Progenitor cell of endocrine pancreas (in vitro differentiated cells): ENCODE measurements at places on chromosomes 11 and 22. TPM values are rescaled to one million over a fixed set of nuclear protein-coding genes. Genes with fewer than 3 reads are reported as not detected.

OSBP2 gene
- total RNA-seq, result 8.3 and 9.5 TPM in 2 replicates

SLN gene
- 0.67 TPM in 1 of 2 replicates, not detected in the other for total RNA-seq

ARVCF gene
- 95.3 and 101 TPM in 2 replicates for total RNA-seq

DNA sequence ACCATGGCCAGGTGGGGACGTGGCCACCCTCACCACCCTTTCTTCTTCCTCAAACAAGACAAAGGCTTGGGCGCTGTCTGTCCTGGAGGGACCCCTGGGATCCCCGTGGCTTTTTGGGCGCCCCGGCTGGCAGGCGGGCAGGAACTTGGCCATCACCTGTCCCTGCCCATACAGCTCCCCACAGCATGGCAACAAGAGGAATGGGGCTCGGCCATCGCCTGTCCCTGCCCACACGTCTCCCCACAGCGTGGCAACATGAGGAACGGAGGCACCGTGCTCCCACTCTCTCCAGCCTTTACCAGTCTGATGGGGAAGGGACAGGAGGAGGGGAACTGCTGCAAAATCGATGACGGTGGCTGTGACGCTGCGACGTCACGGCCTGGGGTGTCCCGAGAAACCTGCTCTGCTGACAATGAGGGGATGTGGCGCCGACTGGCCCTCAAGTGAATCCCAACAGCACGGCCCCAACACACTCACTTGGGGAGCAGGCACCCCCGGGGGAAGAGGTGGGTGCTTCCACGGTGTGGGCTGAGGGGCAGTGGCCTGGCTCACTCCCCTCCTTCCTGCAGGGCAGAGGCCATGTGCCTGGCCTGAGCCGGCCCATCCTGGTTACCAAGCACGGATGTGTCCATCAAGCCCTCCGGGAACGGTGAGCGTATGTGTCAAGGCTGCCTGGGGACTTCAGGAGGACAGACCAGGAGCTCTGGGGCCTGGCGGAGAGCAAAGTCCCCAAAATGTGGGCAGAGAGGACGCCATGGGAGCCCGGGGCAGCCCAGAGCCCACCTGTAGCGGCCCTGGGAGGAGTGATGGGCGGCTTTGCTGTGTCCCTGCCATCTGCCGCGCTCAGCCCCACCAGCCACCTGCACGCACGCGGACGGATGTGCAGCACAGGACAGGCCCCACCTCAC is 30.4 kb downstream of the TOLLIP start:
- DNase-seq, result no peak
- H3K27ac ChIP-seq, result no peak overlapping the region
- no peaks in the 10 kb centered on the region for H3K4me1 ChIP-seq
- peaks cover 7% of the 10 kb centered on the region for H3K36me3 ChIP-seq
- H3K4me3 ChIP-seq, result no peak overlapping the region

- H3K27me3 ChIP-seq, result peaks cover 65% of the 10 kb centered on the region
- no peak overlapping the region for H3K27ac ChIP-seq
- no peak for DNase-seq
- peak overlapping the region; percentile 28 for H3K4me3 ChIP-seq
These were observed 1.8 kb downstream of the KCNJ4 start for GRCh38 chr22:38453066-38453672.

ENTHD1 gene
- total RNA-seq, result not detected in 2 replicates

GRCh38 chr22:27115816-27116256 is 458.4 kb downstream of the MIAT start:
- no peak for DNase-seq
- H3K4me3 ChIP-seq, result no peak overlapping the region
- no peaks in the 10 kb centered on the region for H3K36me3 ChIP-seq
- peaks cover 17% of the 10 kb centered on the region for H3K4me1 ChIP-seq
- no peak overlapping the region for H3K27ac ChIP-seq

GRCh38 chr11:64246871-64247728 is at the start of gene PPP1R14B:
PPP1R14B (minus strand) TSS chr11:64246943; CDS start chr11:64246673, 270 bp downstream.
- peak within 1 kb of the TSS; percentile 95 for H3K27ac ChIP-seq
- H3K4me1 ChIP-seq, result peaks cover 11% of the 10 kb centered on the region
- peaks cover 3% of the 10 kb centered on the region for H3K27me3 ChIP-seq
- peak; percentile 80 for DNase-seq
- H3K4me3 ChIP-seq, result peak within 1 kb of the TSS; percentile 86
- H3K36me3 ChIP-seq, result peaks cover 4% of the 10 kb centered on the region

- H3K4me1 ChIP-seq, result peaks cover 6% of the 10 kb centered on the region
- no peak overlapping the region for H3K27ac ChIP-seq
- no peaks in the 10 kb centered on the region for H3K27me3 ChIP-seq
- no peaks in the 10 kb centered on the region for H3K36me3 ChIP-seq
- no peak overlapping the region for H3K4me3 ChIP-seq
These were observed 15.8 kb upstream of the OR51T1 start for GRCh38 chr11:4865855-4866254.
